Stimulated activated CD8-positive, alpha-beta memory T cell treated with anti-CD3 and anti-CD28 coated beads, Interleukin-7, amount 100 ng/mL, for 24 hours (primary cell): ENCODE measurements at places on chromosomes 6 and 20.

DNA sequence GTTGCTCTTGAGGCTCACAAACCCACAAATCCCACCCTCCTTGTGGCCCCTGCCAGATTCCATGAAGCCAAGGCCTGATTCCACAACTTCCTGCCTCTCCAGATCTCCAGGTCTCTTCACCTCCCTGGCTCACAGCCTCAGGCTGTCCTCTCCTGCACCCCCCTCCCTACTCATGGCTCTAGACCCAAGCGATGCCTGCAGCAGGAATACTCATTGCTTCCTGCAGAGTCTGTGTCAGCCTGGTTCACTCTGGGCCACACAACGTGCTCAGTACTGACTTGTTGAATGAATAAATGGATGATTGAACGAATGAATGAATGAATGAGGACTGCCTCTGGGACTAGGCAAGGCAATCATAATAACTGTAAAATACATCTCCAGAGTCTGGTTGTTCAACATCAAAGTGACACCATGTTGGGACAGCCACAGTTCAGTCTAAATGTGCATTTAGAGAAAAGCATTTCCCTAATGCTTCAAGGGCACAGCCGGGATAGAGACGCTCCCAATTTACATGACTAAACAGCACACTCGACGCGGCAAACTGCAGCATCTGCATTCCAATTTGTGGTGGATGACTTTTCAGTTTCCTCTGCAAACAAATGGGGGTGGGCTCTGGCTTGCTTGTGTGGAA is 139.9 kb downstream of the GRM4 start:
- DNase-seq = no peak

DNA sequence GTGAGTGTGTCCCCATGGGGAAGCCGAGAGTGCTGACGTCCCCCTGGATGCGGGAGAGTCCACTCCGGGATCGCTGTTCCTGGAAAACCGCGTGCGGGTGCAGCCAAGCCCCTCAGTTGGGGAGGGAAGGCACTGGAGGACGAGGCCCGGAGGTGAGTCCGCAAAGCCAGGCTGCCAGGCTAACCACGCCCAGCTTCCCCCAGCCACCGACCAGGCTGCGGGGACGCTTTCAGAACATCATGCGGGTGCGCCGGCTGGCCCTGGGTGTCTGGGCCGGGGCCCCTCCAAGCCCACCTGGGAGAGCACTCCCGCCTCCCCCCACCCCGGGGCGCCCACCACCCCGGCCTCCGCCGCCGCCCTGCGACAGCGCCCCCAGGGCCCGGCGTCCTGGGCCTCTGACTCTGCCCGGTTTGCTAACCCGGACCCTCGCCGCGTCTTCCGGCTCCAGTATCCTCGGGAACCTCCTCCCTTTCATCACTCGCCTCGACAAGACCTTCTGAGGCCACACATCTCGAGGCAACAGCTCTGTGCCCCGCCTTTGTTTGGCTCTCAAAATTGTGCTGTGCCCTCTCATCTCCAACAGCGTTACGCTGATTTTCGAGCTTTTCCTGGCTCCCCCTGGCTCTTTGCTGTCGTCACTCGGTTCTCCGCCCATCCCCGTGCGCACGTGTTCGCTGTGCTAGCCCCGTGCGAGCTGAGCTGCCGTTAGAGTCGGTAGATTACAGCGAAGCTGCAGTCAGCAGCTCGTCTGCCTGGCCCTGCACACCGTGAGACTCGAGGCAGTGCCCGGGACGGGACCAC is 47.1 kb upstream of the ENTPD6 start:
- DNase-seq = peak; percentile 21

- no peak for DNase-seq
These were observed 17.7 kb upstream of the NNAT start for GRCh38 chr20:37503256-37503927.

DNA sequence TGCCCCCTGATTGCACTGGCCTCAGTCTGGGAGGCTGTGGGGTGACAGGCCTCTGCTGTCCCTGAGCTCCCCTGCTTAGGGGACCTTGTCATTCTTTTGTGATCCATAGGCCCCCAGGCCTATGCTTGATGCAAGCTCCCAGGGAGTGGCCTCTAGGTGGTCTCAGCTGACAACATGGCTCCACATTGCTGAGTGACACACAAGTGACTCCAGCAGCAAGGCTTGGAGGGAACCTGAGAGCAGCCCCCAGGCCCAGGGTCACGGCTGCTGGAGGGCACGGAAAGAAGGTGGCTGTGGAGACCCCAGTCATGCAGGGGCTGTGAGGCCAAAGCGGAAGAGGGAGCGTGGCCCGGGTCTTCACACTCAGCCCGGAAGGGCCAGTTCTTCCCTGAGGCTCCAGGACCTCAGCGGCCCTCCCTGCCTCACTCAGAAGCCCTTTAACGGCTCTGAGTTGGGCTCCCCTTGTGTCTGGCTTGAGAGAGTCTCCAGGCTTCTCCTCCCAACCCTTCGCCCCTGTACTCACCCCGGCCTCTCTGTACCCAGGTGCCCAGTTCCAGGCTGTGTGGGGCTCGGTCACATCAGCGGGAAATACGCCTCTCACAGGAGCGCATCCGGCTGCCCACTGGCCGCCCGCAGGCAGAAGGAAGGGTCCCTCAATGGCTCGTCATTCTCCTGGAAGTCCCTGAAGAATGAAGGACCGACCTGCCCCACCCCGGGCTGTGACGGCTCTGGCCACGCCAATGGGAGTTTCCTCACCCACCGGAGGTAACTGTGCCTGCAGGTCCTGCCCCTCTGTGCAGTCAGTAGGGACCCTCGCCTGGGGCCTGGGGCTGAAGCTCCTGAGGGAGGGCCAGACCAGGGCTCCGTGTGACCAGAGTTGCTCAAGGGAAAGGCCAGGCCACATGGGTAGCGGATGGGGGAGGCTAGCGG is 23.7 kb upstream of the PCMTD2 start:
- DNase-seq = no peak

DNA sequence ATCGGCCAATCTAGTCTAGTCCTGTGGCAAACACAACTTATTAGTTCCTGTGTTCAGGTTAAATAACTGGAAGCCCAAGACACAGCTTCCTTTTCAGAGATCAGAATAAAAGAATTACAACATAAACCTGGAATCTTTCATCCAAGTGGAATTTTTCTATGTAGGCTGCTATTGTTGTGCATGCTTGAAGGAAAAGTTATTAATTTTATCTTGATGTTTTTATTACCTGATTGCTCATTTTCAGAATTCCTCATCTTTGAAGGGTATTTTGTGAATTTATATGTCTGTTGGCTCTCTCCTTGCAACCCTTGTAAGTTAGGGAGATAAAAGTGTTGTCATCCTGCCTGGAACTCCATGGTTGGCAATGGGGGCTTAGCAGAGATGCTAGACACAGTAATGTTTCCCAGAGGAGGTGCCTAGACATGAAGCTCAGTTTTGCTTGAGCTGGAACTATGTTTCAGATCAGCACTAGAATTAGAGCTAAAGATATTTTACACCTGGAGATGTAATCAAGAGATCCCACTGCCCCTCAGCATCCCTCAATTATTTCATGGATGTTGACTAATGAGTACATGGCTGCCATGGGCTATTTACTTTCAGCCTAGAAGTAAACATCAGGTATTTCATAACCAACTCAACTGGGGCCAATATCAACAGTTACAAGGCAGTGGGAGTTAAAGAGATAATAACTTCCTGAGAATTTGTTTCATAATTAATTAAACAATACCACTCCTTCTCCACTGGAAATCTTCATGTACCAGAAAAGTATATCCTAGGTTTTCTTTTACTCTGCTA is 367.0 kb upstream of the MARCKS start:
- no peak for DNase-seq

GRCh38 chr20:15599961-15600360 is 973.3 kb downstream of the KIF16B start:
- DNase-seq = no peak

- DNase-seq = no peak
These were observed 114.4 kb downstream of the CEBPB start for GRCh38 chr20:50304923-50305635.

DNA sequence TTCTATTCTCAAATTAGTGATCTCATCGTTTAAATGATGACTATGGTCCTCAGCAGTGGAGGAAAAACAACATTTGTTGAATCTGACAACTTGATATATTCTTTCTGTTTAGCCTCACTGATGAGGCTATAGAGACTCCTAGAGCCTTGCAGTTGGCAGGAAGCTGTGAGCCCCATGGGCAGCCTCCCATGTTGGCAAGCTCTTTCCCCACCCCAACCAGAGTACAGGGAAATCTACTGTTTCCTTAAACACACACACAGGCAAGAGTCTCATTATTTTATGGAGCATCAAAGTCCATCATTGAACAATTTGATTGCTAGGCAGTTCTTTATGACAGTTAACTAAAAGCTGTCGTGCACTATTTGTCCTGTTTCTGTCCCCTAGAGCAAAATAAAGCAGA is 498.2 kb upstream of the CITED2 start:
- no peak for DNase-seq

- DNase-seq = no peak
These were observed 45.6 kb upstream of the BEND6 start for GRCh38 chr6:56909115-56909907.

DNA sequence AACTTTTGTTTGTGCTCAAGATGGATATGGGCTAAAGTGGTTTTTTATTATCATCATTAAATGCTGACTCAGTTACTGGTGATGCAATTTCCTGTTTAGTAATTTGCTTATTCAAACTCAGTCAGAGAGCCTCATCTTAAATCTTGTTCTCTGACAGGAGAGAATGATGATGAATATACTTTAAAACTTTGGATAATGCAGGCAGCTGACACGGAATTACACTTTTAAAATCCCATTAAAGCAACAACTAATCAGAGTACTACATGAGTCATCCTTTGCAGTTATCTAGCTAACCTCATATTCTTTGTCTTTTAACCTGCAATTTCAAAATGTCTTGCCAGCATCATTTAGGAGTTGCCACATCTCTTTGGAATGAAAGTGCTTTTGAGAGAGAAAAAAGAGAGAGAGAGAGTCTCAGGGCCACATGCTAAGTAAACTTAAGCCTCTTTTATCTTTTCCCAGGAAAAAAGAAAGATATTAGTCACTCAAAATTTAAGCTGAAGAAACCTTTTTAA is 9.2 kb upstream of the C6orf141 start:
- no peak for DNase-seq

DNA sequence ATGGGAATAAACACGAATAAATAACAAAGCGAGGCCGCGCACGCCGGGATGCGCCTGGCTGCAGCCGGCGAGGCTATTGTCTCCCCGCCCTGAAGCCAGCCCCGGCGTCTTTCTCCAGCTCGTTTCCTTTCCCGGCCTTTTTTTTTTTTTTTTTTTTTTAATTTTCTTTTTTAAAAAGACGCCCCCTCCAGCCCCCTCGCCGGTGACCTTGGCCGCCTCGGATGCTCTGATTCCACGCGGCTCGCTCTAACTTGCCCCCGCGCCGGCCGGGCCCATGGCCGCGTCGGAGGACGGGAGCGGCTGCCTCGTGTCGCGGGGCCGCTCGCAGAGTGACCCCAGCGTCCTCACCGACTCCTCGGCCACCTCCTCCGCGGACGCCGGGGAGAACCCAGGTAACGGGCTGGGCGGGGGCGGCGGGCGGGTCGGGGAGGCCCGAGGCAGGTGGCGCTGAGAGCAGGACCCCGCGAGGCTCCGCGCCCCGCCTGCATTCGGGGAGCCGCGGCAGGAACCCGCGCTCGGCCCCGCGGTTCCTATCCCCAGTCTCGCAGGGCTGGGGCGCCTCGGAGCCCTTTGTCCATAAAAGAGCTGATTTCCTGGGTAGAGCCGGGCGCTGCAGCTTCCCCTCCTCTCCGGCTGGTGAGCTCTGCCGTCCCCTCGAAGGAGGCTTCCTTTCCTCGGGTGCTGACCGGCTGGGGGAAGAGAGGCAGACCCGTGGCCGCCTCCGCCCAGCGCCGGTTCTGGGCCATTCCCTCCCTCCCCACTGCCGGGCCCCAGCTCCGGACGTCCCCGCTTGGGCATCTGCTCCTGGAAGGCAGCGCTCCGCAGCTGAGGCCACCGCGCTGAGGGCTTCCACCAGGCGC is 631 bp downstream of the PHACTR3 start:
- no peak for DNase-seq

GRCh38 chr20:34583544-34583943 is 25.0 kb downstream of the MAP1LC3A start:
- no peak for DNase-seq

DNA sequence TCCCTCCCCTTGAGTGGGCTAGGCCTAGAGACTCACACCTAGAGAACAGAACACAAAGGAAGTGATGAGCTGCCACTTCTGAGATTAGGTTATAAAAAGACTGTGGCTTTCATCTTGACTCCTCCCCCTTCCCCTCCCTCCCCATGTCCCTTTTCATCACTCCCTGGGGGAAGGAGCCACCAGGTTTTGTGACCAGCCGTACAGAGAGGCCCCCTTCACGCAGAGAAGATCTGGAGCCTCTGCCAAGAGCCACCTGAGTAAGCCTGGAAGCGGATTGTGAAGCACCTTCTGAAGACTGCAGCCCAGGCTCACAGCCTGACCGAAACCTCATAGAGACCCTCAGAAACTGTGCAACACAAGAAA is 118.4 kb upstream of the NXT1 start:
- DNase-seq = no peak

DNA sequence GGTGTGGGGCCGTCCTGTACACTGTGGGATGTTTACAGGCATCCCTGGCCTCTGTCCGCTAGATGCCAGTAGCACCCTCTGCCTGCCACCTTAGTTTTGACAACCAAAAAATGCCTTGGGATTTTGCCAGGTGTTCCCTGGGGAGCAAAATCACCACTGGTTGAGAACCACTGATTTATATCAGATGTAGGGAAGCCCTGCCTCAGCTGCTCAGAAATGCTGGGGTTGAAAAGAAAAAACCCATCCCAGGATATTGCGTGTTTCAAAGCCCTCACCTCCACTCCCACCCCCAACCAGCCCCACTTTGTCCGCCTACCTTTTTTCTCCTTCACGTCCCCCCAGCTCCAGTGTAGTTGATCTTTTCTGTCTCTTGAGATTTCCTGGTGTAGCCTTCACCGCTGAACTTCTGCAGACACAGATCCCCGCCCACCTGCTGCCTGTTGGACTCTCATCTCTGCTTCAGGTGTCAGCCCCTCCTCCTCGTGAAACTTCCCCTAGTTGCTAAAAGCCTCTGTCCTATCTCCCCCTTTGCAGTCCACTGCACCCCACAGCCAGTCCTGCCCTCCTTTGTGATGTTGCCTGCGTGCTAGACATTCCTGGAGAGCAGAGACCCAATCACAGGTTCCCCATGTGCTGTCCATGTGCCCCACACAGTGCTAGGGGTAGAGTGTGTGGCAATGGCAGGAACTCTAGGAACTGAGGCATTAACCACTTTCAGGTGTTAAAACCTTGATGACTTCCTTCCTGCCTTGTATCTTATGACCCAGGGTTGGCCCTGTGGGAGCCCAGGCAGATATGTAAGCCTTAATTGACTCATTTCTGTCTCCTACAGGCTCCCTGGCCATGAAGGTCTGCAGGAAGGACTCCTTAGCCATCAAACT is 98.9 kb downstream of the TBC1D7 start:
- no peak for DNase-seq

DNA sequence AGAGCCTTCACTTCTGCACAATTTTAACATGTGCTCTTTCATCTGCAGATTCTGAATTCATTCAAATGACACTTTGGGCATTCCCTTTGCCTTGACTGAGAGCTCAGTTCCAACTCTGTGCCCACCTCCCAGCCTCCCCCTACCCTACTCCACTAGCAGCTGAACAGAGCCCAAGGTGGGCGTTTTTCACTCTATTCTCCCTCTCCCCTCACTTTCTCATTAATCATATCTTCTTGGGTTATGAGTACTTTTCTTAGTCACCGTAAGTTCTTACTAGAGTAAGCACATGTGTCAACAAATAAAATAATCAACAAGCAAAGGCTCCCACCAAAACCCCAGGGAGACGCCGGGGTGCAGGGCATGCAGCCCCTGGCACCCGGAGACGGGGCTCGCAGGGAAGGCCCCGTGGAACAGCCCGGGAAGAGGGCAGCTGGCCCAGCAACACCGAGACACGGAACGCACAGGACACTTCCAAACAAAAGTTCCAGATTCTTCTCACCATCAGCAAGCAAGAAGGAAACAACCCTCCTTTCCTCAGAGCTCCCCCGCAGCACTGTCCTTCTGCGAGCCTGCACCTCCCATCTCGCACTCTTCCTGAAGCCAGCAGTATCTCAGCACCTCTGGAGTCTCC is 34.1 kb downstream of the TAF4 start:
- no peak for DNase-seq
